ENCODE measurements at places on chromosomes 3 and 15.
A peak's percentile ranks its signal among the peaks of the same experiment; 100 is the strongest.

DNA sequence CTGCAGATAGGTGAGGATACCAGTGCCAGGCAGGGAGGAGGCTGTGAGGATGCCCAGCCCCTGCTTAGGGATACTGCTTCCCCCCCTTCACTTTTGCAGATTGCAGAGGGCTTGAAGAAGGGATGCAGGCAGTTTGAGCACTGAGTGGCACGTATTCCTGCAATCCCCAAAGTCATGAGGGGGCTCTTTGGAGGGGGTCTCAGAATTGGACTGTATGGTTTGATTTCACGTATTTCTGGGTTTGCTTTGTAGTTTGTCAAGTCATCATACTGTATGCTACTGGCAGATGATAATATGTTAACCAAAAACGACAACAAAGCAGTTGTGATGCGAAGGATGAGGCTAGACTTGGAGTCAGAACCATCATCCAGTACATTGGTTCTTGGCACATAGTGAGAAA, 28.1 kb downstream of the CHST14 start:
- DNase-seq = no peak

DNA sequence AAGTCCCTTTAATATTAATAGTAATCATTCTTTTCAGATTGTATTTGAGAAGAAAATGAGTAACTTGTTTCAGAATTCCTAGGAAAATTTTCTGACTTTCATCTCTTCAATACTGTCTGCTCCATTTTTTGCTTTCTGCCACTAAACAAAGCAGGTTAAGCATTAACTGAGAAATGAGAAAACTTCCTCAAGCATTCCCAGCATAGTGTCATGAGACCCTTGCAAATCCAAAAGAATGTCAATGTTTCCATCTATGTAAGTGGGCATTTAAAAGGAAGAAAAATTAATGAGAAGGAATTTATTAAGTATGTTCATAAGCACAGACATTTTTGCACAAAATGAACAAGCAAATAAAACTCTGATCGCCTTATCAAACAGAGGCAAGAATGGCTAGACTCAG, 148.0 kb upstream of the STRIT1 start:
- no peak for DNase-seq

DNA sequence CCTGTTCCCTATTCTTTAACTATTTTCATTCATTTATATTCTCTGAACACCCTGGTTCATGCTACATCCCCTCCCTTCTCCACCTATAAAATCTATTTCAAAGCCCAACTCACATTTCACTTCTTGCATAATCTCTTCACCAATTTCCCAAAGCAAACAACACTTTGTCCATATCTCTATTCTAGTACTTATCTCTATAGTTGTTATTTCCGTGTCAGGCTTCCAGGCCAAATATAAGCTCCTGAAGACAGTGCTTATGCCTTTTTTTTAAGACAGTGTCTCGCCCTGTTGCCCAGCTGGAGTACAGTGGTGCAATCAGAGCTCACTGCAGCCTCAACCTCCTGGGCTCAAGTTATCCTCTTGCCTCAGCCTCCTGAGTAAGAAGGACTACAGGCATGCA, 43.6 kb downstream of the DNAH12 start:
- DNase-seq = no peak

DNA sequence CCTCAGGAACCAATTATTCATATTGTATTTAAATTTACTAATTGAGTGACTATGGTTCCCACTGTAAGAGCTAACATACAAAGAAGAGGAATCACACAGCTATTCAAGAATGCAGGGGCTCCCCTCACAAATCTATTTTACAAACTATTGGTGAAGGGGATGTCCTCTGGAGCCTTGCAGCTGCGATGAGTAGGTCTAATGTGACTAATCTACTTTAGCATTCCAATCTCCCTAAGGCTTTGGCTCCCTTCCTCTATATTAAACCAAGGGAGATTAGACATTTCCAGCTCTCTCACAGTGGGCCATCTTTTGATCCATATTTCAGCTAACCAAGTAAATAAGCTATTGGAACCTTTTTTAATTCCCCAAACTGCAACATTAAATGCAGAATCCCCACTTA, 514.2 kb upstream of the BCHE start:
- DNase-seq = no peak

DNA sequence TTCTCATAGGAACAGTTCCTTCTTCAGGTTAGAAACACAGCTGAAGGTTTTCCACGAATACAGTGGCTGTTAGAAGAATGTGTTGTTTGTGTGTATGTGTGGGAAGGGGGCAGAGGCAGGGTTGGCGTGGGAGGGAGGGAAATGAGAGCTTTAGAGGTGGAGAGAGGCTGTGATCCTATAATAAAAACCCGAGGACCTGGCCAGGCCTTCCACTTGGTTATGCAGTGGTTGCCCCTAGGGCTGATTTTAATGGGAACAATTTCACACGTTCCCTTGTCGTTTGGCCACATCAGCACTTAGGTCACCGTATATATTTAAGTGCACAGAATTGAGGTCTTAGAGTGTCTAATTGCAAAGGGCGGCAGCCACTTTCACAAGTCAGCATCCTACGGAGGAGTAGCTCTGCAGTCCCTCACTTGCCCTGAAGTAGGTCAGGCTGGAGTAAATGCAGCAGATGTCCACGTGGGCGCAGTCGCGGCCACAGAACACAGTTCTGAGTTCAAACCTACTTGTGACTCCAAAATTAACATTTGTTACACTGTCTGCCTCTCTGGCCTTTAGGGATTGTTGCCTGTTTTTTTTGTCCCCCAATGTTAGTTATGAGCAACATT, 85.6 kb downstream of the PDCD6IP start:
- DNase-seq = peak; percentile 5

GRCh38 chr15:98654790-98655360, 6.5 kb downstream of the IGF1R start:
- DNase-seq = no peak

DNA sequence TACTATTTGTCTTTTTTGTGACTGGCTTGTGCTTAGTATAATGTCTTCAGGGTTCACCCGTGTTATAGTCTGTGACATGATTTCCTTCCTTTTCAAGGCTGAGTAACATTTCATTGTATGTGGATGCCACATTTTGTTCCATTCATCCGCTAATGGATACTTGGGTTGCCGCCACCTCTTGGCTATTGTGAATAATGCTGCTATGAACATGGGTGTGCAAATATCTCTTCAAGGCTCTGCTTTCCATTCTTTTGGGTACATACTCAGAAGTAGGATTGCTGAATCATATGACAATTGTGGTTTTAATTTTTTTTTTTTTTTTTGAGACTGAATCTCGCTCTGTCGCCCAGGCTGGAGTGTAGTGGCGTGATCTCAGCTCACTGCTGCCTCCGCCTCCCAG, 15.4 kb downstream of the CRTC3 start:
- no peak for DNase-seq

- no peak for DNase-seq
Measured at GRCh38 chr3:111534701-111535100, 7.3 kb upstream of the CD96 start.

DNA sequence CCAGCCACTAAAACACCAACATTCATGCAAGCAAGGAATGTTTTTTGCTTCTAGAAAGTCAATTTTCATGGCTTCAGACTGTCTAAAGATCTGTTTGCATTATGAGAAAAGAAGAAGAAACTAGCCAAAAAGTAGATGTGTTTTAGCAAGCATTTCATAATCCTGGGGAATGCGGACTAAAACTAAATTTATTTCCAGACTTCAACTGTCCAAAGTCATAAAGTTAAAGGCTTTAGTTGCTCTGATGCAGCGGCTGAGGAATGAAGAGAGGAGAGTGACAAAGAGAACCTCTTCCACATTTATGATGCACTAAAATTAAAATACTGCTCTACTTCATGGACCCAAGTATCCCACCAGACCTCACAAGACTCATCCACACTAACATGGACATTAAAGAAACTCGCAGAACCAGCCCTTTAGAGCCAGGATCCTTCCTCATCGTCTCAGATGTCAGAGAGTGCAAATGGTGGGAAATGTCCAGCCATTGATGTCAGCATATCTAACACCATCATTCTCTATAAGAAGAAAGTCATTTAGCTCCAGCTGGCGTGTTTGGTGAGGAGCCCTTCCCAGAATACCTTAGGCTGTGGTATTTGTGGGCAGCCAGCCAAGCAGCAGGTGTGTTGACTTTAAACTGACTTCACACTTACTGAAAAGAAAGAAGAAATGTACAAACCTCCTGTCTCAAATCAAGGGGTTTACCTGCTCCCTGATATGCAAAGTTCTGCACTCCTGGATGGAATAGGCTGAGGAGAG, 17.4 kb downstream of the FYCO1 start:
- DNase-seq = peak; percentile 52

DNA sequence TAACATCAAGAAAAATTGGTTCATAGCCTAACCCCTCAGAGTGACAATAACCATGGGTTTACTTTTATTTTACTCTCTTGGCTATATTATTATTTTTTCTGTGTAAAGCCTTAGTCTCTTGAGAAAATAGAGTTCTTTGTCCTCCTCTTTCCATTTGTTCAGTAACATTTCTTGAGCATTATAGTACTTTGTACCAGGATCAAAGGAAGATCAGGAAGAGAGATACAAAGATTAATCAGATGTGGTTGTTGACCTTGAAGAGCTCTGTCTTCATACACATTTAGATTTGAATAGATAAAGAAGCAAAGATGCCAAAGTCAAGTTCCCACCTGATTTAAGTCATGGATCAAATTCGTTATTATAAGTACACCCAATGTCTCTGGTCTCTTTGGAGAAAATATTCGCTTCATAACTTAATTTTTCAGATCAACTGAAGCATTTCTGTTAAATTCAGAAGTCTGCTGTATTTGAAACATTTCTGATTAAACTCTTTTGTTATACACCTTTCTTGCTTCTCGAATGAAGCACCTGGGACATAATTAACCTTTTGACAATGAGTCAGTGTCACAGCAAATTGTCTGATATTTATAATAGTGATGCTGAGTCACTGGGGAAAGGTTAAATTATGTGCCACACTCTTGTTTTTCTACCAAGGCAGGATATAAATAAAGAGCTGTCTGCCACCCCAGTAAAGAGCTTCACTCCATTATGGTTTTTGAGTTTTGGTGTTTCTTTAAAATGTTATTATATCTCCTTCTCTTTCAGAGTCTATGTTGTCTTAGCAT, 100.2 kb downstream of the GHSR start:
- DNase-seq = no peak

Data from NCI-H2107 (cell line).